ENCODE measurements at places on chromosomes 2 and 18.

DNA sequence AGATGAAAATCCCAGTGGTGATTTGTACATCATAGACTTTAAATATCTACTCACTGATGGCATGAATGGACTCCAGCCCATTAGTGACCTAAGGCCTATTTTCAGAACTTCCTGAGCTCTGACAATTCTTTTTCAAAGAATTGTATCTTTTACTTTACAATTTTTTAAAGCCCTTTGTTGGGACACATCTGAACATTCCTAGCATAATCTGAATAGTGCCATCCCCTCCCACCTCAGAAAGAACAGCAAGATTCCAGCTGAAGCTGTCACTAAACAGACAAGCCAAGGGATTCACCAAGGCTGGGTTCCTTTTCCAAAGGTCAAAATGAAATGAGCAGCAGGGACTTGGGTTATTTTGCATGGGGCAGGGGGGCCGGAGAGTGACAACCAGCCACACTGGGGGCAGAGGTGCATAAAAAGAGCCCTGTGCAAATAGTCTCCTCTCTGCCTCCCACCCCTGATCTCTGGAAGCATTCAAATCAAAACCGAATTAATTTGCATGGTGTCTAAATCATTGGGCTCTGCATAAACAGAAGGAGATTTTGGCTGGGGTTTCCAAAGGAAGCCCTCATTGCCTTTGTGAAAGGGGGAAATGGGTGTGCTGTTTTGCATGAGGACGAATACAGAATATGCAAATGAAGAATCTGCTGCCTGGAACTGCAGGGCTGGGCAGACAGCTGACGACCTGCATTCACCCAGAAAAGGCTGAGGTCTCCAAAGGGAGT lies 17.2 kb downstream of the EPHA4 start:
- no peak for DNase-seq

DNA sequence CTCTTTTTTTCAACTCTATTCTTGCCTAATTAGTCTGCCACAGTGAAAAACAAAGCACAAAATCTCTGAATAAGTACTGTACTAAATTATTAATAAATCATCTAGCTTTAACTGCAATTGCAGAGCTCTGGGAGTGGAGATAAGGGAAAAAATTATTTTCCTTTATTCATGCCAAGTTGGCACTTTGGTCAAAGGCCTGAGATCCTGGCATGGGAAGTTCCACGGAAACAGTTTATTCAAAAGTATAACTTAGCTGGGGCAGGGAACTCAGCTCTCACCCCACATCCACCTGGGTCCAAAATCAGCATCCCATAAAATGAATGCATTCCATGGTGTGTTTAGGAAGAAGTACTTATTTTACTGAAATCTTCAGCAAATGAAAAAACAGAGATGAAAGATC lies 185.2 kb upstream of the APCDD1 start:
- no peak for DNase-seq

DNA sequence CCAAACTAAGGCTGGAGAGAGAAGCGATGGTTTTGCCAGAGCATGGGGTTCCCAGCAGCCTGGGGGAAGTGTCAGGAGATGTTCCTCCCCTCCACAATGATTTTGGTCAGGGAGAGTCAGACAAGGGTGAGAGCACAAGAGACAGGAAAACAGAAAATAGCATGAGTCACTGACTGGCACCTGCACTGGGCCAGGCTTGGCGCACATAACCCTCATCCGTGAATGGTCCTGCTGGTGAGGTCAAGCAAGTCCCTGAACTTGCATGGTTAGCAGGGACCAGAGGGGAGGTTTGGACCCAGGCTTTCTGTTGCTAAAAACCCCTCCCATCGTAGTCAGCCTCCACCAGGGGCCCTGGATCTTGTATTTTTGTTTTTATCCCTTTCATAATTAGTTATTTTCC lies 174.5 kb upstream of the MYT1L start:
- no peak for DNase-seq

DNA sequence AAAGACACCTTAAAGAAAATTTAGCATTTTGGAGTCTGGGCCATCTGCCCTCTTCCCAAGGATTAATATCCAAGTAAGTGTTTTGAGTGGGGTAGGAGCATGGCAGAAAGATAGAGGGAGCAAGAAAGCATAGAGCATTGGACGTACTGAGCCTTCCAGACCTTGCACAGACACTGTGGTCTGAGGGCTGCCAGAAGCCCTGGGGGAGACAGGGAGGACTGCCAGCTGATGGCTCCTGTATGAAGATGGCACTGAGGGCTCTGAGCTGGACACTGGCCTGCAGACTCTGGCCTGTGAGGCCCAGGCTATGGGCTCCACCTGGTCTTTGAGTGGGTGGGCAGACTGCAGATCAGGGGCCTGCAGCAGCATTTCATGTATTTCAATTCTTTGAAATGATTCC lies 2.9 kb upstream of the PKDCC start:
- no peak for DNase-seq

GRCh38 chr18:79211844-79212243 lies 142.7 kb downstream of the ATP9B start:
- DNase-seq, result no peak

DNA sequence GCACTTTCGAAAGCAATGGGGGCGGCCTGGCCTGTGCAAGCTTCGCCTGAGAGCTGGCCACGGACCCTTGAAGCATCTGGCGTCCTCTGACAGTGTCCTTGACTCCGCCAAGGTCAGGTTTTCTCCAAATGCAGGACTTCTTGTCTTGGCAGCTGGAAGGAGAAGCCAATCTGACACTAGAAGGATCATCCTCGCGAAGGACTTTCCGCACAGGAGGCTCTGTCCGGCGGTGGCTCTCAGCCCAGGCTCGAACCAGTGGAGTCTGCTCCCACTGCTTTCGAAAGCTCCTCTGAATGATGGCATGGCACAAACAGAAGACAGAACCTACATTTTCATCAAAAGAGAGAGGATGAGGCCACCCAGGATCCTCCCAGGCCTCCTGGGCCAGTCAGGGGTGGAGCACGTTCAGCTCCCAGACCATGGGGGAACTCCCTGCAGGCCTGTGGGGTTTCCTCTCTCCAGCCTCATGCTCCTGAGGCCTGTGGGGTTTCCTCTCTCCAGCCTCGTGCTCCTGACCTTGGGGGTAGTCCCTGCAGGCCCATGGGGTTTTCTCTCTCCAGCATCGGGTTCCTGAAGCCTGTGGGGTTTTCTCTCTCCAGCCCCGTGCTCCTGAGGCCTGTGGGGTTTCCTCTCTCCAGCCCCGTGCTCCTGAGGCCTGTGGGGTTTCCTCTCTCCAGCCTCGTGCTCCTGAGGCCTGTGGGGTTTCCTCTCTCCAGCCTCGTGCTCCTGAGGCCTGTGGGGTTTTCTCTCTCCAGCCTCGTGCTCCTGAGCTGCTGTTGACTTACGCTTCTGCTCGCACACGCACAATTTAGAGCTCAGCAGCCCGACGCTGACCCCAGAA lies 396.5 kb upstream of the SALL3 start:
- DNase-seq, result no peak

- DNase-seq, result no peak
Measured at GRCh38 chr18:8717011-8717770, 11.8 kb downstream of the MTCL1 start.

GRCh38 chr2:18299423-18300212 lies 260.8 kb downstream of the RDH14 start:
- peak; percentile 84 for DNase-seq

DNA sequence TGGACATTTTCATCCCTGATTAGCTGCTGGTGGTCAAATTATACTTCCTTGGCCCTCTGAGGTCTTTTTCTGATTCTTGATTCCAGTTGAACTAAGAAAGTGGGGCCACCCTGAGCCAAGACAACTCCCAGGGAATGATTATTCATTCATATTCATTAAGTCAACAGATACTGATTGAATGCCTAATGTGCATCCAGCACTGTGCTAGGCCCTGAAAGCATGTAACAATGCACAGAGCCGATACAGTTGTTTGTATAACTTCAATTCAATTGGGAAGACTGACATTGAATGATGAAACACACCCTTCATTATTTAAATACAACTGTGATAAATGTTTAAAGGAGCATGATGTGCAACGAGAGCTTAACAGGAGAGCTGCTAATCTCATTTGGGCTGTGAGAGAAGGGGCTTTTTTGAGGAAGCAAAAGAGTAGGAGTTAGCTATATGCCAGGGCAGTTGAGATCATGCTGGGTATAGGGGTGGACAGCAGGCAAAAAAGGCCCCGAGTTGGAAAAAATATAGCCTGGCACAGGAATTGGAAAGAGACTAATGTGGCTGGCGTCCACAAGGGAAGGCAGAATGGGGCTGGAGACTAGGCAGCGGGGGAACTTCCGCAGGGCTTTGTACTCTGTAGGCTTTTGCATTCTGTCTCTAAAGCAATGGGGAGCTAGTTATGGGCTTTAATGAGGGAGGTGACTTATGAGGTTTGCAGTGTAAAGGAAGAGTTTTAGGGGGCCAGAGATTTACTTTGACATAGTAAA lies 57.2 kb upstream of the ACVR1 start:
- DNase-seq, result no peak

- no peak for DNase-seq
Measured at GRCh38 chr18:44520981-44521667, 159.6 kb upstream of the SETBP1 start.

GRCh38 chr2:96163768-96164429 lies 18.7 kb upstream of the DUSP2 start:
- DNase-seq, result no peak

GRCh38 chr2:5693287-5694201 lies 1.4 kb downstream of the SOX11 start:
- DNase-seq, result no peak

- no peak for DNase-seq
Measured at GRCh38 chr2:42236911-42237310, 67.8 kb downstream of the EML4 start.

DNA sequence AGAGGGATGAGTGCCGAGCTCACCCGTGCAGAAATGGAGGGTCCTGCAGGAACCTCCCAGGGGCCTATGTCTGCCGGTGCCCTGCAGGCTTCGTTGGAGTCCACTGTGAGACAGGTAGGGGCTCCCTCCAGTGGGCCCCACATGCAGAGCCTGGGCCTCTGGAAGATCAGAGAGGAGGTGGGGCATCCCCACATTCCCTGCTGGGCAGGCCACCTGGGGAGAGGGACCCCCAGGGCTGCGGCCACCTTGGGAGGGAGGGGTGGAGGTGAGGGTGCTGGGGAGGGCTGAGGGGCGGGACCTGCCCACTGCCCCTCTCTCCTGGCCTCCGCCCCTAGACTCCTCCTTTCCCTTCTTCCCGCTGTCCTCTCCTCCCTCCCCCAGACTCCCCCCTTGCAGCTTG lies 38.5 kb downstream of the MTERF4 start:
- DNase-seq, result no peak

DNA sequence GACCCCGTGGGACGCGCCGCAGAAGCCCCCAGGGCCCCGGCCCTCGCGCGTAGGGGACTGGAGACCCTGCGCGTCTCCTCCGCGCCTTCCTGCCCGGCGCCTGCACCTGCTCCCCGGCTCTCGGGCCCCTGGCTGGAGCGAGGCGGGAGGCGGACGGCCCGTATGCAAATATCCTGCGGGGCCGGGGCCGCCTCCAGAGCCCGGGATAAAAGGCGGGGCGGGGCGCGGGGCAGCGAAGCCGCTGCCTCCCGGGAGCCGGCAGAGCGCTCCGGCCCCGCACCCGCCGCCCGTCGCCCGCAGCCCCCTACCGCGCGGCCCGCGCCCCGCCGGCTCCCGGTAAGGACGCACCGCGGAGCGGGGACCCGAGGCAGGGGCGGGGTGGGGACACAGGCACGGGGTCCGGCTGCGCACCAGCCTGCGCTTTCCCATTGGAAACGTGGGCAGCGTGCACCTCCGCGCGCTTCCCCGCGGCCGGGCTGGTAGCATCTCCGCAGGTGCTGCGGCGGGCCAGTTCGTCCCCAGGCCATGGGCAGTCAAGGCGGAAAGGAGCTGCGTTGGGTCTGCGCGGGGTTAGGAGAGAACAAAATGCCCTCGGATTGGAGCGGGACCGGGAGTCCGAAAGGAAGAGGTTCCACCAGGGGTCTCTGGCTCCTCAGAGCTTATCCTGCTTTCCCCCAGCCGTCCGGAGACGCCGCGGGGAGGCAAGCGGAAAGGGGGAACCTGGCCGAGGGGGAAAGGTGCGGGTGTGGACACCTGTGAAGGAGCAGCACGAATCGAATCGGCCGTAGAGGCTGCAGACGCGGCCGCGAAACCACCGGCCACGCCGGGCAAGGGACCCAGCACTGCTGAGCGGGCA lies at the start of gene ATP6V1C2:
TSS of gene ATP6V1C2 (plus strand) at position 235 of the 856 bp plus-strand sequence. CDS start 1,220 bp downstream, outside the sequence.
- no peak for DNase-seq

- no peak for DNase-seq
Measured at GRCh38 chr18:69265656-69266055, 135.0 kb upstream of the DOK6 start.

- DNase-seq, result no peak
Measured at GRCh38 chr2:29345236-29345635, 230.0 kb downstream of the CLIP4 start.

- no peak for DNase-seq
Measured at GRCh38 chr2:129922571-129923264, 56.7 kb upstream of the RAB6C start.

DNA sequence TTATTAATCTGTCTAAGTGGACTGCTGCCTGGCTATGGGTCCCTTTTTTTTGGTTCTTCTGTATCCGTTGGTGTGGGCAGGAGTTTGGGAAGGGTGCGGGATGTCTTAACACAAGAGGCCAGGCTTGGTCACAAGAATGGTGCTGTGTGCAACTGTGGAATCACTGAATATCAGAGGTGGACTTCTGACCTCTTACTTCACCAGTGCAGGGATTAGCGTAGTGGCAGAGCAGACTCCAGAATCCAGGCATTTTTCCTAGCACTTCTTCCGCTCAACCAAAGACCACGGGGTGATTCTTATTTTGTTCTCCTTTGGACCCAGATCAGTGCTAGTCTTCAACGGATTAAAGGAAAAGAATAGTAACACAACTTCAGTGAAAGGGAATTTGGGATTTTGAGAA lies 254.3 kb upstream of the TNP1 start:
- no peak for DNase-seq

GRCh38 chr2:162153608-162154224 lies 1.7 kb upstream of the GCG start:
- DNase-seq, result no peak

- DNase-seq, result no peak
Measured at GRCh38 chr2:61450144-61450543, 20.7 kb downstream of the USP34 start.

- DNase-seq, result no peak
Measured at GRCh38 chr2:88824951-88825350, 133.5 kb downstream of the RPIA start.

DNA sequence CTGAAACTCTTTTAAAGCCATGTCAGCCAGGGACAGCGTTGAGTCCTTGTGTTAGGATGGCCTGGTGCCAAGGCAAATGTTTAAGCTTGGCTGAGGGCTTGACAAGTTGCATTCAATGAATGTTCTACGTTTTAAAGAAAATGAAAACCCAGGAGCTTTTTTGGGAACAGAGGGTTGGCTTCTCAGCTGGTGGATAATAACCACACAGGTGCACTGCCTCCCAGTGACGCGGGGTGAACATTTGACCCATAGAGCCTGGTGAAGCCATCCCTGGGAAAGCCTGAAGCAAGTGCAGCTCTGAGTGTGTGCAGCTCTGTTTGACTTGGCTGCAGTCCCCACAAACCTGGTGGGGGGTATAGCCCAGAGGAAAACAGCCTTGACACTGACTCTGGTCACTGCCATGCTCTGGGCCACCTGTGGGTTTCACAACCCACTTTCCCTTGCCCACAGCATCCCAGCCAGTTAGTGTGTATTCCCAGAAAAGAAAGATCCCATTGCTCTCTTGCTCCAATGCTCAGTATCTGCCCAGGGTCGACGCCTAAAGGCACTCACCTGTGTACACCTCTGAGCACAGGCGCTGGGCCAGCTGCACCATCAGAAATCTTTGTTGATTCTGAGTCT lies 874.9 kb downstream of the RNF144A start:
- DNase-seq, result no peak

GRCh38 chr18:41967680-41968079 lies 12.6 kb downstream of the PIK3C3 start:
- no peak for DNase-seq
